ENCODE measurements at places on chromosomes 4 and X. TPM values are rescaled to one million over a fixed set of nuclear protein-coding genes. Genes with fewer than 3 reads are reported as not detected.

The TKTL2 gene
- total RNA-seq = not detected

The ALAS2 gene
- total RNA-seq = not detected

GRCh38 chr4:58275856-58276255 lies 1165.7 kb upstream of the IGFBP7 start:
- DNase-seq = no peak

DNA sequence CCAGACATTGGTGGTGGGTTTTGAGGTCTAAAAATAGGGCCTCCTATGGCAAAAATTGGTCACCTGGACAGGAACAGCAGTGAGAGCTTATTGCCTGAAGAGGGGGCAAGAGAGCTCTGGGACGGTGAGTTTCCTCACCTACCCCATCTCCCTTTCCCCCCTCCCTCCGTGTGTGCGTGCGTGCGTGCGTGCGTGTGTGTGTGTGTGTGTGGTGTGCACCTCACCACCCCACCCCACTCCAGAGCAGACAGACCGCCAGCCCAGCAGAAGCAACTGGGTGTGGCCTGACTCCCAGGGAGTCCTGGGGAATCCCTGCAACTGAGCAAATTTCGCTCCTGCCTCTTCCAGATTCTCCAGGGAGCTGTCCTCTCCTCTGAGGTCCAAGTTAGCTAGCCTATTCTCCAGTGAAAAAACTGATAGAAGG lies 44.7 kb downstream of the PRPS1 start:
- peak; percentile 88 for DNase-seq

GRCh38 chr4:37305984-37306383 lies 61.4 kb downstream of the NWD2 start:
- no peak for DNase-seq

DNA sequence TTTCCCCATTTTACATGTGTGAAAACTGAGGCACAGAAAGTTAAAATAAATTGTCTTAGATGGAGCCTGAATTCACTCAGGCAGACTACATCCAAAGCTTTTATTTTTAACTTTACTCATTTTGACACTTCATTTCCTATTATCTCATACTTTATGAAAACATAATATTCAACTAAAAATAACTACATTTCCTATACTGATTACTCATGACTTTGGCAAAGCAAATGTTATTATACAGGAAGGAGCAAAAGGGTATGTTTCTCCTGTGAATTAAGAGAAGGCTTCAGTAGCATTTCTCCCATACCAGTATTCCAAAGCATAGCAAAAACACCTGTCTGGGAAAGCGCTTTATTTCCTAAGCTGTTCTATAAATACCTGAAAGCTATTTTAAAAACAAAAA lies 178.6 kb downstream of the ADAMTS3 start:
- DNase-seq = no peak

DNA sequence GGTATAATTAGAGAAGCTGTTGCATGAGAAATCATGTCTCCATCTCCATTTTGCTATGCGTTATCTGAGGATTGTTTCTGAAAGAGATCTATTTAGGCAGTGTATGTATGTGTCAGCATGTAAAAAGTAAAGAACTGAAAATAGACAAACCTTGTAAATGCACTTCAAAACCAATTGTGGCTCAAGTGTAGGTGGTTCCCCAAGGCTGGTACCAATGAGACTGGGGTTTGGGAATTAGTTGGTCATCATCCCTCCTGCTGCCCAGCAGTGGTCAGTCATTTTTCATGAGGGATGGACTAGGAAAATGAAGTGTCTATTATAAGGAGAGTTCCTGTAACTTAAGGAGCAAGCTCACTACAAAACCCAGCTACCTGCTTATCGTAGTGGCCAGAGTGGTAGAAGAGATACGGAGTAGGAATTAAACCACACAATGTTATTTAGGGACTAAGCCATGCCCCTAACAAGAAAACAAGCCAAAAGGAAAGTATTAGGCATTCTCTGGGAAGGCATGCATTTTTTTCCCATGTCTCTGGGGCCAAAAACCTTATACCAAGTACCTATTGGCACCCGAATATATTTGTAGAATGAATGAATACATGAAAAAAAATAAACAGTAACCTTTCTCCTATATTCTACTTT lies 259.0 kb downstream of the CHIC1 start:
- DNase-seq = no peak

GRCh38 chr4:7004331-7004730 lies 38.8 kb upstream of the TADA2B start:
- DNase-seq = no peak

The RXFP1 gene
- total RNA-seq = not detected

DNA sequence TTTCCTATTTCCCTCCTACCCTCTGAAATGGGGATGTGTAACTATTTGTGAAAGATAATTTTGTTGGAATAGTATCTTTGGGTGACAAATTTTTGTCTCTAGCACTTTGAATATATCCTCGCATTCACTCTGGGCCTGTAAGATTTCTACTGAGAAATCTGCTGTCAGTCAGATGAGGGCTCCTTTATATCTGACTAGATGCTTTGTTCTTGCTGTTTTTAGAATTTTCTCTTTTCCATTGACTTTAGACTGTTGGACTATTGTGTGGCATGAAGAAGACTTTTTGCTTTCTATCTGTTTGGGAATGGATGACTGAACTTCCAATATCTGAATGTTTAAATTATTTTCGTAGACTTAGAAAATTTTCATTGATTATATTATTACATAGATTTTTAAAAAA lies 54.2 kb upstream of the GRID2 start:
- DNase-seq = no peak

The RAB40AL gene
- not detected for total RNA-seq

DNA sequence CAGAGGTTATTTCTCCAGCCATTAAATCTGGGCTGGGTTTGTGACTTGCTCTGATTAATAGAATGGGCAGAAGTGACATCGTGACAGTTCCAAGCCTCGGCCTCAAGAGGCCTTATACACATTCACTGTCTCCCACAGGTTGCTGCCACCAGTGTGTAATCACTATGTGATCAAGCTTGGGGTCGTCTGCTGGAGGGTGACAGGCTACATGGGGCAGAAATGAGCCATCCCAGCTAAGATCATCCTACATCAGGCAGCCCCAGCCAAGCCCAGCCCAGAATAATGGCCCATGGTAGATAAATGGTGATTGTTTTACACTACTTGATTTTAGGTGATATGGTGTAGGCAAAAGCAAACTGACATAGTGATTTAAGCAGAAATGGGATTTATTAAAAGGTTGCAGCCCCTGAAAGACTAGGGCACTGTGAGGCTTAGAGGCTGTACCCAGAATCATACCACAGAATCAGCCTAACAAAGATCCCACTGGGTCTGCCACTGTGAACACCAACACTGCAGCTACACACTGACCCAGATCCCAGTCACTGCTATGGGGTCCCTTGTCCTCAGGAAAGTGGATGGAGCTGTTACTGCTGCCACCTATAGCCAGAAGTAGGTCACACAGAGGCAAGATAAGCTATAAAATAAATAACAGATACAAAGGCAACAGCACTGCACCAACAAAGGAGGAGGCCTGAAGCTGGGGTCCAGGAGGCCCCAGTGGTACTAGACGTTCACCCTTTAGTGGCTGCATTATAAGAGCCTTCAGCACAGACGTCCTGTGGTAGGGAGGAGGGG lies 159.6 kb upstream of the RBPJ start:
- no peak for DNase-seq

- DNase-seq = no peak
Measured at GRCh38 chr4:126939401-126939800, 693.4 kb upstream of the INTU start.

The PRSS12 gene
- total RNA-seq = 0.24 TPM

DNA sequence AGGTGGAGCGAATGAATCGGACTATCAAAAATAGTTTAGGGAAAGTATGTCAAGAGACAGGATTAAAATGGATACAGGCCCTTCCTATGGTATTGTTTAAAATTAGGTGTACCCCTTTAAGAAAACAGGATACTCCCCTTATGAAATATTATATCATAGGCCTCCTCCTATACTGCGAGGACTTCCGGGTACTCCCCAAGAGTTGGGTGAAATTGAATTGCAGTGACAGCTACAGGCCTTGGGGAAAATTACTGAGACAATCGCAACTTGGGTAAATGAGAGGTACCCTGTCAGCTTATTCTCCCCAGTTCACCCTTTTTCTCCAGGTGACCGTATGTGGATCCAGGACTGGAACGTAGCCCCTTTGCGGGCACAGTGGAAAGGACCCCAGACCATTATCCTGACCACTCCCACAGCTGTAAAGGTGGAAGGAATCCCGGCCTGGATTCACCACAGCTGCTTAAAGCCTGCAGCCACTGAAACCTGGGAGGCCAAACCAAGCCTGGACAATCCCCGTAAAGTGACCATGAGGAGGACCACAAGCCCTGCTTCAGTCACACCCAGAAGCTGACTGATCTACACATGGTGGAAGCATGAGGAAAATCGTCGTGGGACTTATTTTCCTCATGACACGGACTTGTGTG lies 1138.1 kb downstream of the ARAP2 start:
- DNase-seq = no peak

GRCh38 chrX:19840899-19841648 lies 46.3 kb downstream of the SH3KBP1 start:
- no peak for DNase-seq

The MAML3 gene
- total RNA-seq = 1.7 TPM

GRCh38 chrX:1248331-1249061 lies 20.1 kb upstream of the CSF2RA start:
- DNase-seq = no peak

DNA sequence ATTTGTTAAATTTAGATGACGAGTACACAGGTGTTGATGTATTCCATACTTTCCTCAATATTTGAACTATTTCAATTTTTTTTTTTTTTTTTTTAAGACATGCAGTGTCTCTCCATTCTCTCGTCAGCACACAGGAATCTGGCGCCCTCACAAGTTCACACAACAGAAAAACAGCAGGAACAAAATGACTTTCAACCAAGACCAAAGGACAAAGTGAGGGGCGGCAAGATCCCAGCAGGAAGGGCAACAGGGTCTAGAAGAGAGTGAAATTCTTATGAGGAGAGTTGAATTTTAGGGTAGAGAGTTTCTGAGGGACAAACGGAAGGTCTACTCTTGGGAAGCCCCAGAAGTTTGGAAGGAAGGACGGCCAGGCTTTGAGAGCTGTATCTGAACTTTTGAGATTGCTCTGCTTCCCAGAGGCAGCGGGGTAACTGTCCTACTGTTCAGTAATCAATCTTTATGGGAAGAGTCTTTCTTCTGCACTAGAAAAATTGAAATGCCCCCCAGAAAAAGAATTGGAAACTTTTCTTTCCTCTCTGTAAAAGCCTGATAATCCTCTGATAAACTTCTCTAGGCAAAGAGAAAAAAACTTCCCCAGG lies 760.2 kb downstream of the RAB28 start:
- no peak for DNase-seq

The SOX3 gene
- not detected for total RNA-seq

GRCh38 chrX:78592030-78592429 lies 67.1 kb downstream of the RTL3 start:
- DNase-seq = no peak

DNA sequence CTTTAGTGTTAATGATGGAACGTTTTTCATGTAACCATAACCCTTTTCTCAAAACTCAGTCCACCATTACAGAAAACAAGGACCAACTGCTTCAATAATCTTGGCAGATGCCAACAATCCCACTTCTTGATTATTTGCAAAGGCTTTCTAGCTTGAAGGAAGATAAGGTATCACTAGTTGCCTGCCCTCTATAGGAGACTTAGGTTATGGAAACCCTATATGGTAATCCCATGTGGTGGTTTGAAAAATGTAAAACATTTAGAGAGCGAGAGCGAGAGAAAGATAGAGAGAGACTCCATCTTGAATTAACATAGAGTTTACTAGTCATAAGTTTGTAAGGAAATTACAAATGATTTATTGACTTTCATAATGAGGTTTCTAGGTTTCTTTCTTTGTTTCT lies 1627.5 kb upstream of the TENM3 start:
- no peak for DNase-seq

The HMGN5 gene
- 1.7 TPM for total RNA-seq

The TMEM271 gene
- total RNA-seq = not detected

DNA sequence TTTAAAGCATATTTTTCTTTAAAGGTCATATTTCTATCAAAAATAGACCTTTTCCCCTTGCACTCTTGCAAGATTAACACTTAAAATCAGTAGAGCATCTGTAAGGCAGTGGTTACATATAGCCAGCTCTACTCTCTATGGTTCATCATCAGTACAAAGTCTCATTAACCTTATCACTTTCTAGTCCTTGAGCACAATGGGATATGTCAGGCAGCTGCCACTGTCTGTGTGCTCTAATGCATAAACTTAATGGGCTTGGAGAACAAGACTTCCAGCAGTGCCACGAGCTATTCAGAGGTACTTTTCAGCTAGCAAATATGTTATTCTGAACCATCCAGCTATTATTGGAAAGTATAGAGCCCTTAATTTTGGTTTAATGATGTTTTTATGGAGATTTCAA lies 393.7 kb downstream of the GASK1B start:
- DNase-seq = no peak

- DNase-seq = no peak
Measured at GRCh38 chrX:51421972-51422597, 74.3 kb downstream of the NUDT11 start.

The SYP gene
- total RNA-seq = 0.63 TPM

DNA sequence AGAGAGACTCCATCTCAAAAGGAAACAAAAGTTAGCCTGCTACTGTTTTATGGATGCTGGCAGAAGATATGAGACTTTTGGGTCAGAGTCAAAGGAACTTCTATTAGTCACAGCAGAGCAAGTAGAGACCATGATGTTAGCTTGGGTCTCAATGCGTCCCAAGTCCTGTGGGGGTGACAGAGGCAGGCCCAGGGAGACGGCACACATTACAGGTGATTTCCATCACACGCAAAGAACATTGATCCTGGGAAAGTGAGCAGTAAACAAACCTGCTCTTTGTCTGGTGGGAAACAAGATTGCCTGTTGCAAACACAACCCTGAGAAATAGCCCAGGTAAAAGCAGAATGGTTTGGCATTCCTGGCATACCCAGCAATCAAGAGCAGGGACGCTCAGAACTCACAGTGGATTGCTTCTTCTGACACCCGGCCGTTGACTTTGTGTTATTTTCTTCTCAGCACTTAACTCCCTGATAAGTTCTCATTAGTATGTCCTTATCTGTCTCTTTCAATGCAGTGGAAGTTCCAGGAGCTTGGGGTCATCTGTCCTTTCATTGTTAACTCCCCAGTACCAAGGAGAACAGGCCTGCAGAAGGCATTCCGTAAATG lies 51.2 kb upstream of the LGI2 start:
- no peak for DNase-seq

DNA sequence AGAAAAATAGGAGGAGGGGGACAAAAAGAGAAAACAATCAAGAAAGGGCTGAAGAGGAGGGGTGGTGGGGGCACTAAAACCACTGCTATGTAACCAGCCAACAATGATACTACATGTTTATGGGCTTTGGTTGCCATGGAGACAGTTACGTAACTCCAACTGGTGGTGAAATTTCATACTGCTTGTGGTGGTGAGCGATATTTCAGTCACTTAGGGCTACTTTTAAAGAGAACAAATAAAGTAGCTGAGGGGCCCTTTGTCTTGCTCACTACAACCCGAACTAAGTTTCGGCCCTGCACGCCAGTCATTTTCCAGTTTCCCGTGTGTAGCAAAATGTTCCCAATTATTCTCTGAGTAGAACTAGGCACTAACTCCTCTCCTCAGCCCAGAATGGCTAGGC lies 275.2 kb upstream of the EDA2R start:
- DNase-seq = no peak

GRCh38 chr4:93764639-93765246 lies 63.8 kb upstream of the ATOH1 start:
- DNase-seq = no peak

GRCh38 chr4:87150498-87151261 lies 69.7 kb downstream of the KLHL8 start:
- DNase-seq = no peak

GRCh38 chrX:134591502-134591901 lies 66.8 kb downstream of the PLAC1 start:
- no peak for DNase-seq
